Brain pericyte (primary cell): ENCODE measurements at places on chromosomes 6 and 20.

- no peak for DNase-seq
These were observed 28.6 kb upstream of the OGFRL1 start for GRCh38 chr6:71259888-71260604.

- no peak for DNase-seq
These were observed 101.5 kb downstream of the NRSN1 start for GRCh38 chr6:24227556-24227955.

GRCh38 chr6:32460528-32460927, 20.8 kb downstream of the HLA-DRA start:
- no peak for DNase-seq

- no peak for DNase-seq
These were observed 10.9 kb downstream of the SLC32A1 start for GRCh38 chr20:38735172-38735571.

GRCh38 chr20:5718896-5719595, 31.2 kb upstream of the SHLD1 start:
- no peak for DNase-seq

DNA sequence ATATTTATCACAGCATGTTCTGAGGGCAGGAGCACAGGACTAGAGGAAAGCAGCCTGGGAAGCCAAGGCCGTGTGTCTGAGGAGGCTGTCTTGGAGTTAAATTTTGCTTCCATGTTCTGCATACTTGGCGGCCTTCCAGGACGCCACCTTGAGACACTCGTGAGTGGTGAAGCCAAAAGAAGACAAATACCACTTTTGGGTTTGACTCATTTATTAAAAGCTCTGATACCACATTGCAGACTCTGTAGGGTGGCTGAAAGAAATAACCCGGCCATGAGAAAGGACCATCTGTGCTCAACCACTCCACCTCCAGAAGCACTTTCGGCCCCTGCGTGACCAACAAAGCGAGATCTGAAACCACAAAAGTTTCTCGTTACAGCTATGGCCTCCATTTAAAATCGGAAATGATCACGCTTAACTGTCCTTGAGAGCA, 120.0 kb downstream of the TMEM242 start:
- DNase-seq: no peak

DNA sequence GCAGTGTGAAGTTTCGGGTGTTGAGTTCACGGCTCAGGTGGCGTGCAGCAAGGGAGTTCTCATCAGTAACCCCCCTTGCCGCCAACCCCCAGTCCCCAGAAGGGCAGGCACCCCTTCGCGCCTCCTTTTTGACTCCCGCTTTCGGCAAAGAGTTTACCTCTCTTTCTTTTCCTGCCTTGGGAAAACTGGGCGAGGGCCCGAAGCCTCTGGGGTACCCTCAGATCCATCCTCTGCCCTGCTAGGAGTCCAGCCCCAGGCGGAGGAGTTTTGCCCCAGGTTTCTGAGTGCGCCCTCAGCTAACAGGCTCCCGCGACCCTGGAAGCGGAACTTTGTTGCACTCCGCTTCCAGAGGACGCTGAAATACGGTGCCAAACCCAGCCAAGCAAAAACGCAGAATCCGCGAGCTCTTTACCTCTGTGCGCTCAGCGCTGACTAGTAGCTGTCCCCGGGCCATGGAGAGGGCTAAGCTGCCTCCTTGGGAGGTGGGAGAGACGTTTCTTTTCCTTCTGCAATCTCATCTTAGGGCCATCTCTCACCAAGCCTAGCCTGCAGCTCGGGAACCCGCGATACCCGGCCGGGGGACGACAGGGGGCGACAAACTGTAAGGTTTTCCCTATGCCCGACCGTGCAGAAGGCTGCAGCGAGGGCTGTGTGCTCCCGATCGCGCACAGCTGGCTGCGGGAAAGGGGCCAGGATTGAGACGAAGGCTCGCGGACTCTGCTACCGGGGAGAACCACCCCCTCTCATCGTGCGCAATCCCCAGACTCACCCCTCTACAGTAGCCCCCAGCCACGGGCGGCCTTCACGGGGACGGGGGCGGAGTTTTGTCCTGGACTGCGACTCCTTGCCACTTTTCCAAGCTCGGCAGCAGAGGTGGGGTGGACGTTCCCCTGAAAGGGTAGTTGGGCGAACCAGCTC, 2.7 kb upstream of the PAX1 start:
- no peak for DNase-seq

DNA sequence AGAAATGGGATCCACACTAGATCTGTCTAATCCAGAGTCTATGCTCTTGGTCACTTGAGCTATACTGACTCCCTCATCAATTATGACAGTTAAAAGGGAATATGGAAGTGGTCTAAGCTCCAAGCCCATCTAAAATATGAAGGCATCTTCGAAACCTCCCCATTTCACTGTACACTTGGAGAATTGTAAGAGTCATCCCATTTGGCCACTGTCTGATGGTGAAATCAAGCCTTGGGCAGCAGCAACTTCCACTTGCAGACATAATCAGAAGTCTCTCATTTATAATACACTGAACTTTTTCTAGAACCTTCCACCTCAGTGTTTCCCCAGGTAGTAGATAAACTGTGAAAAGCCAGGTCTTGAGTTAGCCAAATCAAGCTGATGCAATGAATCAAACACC, 26.3 kb upstream of the UBR2 start:
- DNase-seq: no peak

- no peak for DNase-seq
These were observed 301.1 kb upstream of the SASH1 start for GRCh38 chr6:148041546-148041945.

DNA sequence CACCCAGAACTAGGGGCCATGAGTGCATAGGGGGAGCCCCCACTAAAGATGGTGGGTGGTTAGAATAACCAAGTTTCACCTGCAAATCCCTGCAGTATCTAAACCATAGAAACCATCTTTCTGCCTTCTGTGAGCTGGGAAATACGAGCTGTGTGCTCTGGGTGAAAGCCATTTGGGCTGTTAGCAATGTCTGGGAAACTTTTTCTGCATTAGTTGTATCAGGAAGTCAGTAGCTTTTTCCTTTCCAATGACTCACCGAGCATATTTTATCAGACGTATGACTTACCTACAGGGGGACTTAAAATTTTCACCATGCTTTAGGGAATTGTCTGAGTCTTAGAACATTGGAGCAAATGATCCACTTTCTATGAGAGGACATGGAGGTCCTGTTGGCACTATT, 584.0 kb downstream of the QKI start:
- DNase-seq: no peak

DNA sequence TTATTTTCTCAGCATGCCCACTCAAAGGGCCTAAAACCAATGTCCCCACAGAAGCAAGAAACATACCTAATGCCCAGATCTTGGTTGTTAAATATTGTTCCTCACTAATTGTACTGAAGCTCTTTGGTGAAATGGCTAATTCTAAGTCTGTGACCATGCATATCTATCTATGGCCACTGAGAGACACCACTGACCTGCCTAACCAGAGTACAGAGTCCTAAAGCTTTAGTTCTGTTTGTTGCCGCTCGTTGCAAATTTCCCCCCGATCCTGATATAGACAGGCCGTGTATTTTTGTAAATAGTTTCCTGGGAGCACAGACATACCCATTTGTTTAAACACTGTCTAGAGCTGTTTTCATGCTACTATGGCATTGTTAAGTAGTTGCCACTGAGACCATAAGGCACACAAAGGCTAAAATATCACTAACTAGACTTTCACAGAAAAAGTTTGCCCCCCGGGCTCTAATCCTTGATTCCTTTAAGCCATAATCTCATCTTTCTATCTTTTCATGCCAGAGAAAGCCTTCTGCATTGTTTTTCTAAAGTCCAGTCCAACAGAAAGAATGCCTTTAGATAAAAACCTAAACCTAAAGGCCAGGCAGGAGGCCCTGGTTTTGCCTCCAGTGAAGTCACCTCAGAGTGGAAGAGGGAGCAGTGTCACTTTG, 48.7 kb downstream of the DNAAF9 start:
- no peak for DNase-seq

- no peak for DNase-seq
These were observed 90.0 kb upstream of the SAMD5 start for GRCh38 chr6:147418523-147418922.

DNA sequence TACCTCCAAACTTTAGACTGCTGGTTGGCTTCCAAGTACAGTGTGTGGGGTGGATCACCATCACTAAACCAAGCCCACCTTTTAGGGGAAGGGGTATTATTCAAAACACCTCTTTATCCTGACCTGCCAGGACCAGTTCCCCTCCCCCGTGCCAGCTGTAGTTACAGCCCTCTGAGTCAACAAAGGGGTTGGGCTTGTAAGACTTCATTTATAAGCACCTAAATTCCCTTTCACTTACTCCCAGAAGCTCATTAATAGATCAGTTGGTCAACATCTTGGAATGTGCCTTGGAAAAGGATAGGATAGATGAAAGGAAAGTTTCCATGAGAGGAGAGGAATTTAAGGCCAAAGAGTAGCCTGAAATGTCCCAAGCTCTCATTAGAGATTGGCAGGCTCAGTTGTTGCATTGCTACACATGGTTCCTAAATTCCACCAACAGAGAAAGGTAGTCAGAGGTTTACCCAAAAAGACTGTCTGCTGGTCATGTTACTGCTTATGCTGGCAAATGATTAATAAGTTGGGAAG, 59.2 kb downstream of the TNFAIP3 start:
- DNase-seq: no peak

DNA sequence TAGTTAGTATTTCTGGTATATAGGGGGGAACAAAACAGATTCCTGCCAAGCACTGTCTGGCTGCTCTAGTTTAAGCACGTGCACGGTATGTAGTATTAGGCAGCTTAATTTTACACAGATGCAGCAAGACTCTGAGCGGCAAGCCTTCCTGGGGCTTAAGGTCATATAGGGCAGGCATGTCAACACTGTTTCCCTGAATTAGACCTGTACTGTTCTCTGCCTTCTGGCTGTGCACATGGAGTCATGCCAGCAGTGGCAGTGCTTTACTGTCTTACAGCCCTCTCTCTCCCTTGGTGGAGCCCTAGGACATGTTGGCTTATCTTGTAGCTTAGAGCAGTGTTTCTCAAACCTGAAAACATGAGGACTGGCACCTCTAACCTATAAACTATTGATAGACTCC, 56.6 kb downstream of the PHF20 start:
- peak; percentile 74 for DNase-seq

GRCh38 chr6:108242721-108243120, 18.1 kb downstream of the SNX3 start:
- no peak for DNase-seq

DNA sequence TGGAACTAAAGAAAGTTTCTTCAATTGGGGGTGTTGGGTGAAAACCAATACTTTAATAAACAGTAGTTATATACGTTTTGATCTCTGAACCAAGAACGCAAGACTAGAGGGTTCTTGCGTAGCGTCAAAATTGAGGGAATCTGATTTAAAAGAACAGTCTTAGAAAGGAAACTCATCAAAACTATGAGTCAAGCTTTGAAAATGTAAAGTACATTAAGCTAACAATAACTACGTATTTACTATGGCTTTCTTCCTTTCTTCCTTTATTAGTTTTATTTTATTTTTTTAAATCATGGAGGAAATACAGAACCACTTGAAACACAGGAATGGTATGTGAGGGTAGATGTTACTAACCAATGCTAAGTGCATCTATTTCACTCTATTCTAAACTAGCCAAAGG, 287.0 kb upstream of the RSPO3 start:
- DNase-seq: no peak

- DNase-seq: no peak
These were observed 1016.0 kb downstream of the EYS start for GRCh38 chr6:64691064-64691463.

DNA sequence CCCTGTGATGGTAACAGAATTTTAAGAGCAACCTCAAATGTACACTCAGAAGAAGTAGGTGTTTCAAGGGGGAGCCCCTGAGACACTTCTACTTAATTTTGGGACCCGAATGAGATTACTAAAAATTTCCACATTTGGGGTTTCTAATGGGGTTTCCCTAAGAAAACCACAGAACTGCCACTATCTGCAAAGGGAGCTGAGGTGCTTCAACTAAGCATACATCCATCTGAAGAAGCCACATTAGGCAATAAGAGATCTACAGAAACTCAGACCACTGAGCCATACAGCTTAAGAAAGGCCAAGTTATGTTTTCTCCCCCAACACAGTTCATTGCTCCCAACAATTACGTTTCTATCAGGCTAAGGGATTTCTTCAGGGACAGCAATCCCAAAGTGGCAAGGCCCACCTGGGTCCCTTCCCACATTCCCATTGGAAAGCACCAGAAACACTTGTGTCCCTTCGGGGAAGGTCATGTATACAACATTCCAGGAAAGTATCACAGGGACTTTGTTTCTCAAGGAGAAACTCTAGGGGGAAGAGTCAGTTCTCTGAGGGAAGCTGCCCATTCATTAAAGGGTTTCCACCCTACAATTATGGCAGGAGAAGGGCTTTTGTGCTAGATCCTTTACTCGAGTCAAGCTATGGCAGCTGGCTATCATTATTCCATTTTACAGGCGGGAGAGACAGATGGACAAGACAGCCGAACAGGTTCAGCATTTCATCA, 5.0 kb downstream of the BCL2L1 start:
- no peak for DNase-seq

- DNase-seq: no peak
These were observed 6.5 kb downstream of the TGM6 start for GRCh38 chr20:2387180-2387577.

DNA sequence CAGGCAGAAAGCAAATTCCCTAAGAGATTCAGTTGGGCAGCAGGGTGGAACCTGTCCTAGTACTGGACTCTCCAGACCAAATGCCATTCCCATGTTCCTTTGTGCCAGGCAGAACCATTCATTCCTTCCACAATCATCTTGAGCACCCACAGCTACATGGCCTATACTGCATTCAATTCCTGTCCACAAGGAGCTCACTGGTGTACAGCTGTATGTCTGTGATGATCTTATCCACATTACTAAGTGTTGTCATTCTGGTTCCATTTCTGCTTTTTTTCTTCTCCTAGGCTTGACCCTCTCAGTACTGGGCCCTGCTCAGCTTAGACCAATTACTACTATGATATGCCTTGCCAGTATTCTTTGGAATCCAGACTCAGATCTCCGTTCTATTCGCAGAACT, 27.5 kb downstream of the MAN1A1 start:
- no peak for DNase-seq

DNA sequence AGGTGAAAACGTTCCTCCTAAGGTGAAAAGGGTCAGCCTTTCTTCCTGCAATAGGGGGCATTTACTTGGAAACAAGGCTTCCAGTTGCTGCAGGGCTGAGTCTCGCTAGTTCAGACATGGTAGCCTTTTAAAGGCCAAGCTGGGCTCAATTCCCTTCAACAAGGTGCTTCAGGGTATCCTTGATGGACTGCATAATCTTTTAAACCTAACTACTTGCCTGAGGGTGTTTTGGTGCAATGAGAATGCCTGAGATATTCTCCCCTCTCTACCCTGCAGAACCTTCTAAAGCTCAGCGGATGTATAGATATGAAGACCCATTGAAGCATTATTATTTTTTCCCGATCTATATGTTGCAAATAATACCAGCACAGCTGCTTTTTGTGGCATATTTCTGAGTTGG, 416.1 kb downstream of the QKI start:
- no peak for DNase-seq

DNA sequence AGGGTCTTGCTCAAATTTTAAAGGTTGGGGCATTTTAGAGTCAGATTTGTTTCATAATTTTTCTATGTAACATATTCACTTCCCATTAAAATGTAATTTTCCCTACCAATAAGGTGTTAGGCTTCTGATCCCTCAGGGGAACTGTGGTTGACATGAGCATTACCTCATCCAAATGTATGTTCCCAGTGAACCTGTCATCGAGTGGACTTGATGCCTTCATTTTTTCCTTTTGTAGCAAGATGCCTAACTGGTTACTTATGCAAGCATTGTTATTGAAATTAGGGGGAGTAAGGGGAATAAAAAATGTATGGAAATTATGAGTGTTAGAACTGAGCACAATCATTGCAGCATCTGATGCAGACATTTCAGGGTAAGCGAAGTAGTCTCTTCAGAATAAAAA, 360.5 kb downstream of the BCKDHB start:
- no peak for DNase-seq

GRCh38 chr6:102215425-102215824, 821.9 kb downstream of the GRIK2 start:
- DNase-seq: no peak
